ENCODE measurements at places on chromosomes 13 and 19.
A peak's percentile ranks its signal among the peaks of the same experiment; 100 is the strongest.

DNA sequence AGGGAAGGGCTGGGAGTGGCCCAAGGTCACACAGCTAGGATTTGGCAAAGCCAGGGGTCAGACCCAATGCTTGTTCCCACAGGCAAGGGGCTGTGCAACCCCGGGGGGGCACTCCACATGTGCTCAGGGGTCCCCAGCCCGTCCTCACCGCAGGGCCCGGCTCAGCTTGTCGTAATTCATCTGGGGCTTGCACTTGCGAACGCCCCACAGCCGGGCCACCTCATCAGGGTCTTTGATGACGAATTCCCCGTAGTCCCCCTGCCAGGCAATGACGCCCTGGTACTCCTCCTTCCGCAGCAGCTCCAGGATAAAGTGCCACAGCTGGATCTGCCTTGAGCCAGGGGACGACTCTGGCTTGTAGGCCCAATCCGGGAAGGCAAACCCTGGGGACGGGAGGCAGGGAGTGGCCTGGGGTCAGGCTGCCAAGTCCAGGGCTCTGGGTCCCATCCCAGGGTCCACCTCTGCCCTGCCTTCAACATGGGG lies 4.7 kb downstream of the ERF start:
- no peak for DNase-seq

GRCh38 chr13:46468570-46469463 lies 81.8 kb upstream of the RUBCNL start:
- no peak for DNase-seq

DNA sequence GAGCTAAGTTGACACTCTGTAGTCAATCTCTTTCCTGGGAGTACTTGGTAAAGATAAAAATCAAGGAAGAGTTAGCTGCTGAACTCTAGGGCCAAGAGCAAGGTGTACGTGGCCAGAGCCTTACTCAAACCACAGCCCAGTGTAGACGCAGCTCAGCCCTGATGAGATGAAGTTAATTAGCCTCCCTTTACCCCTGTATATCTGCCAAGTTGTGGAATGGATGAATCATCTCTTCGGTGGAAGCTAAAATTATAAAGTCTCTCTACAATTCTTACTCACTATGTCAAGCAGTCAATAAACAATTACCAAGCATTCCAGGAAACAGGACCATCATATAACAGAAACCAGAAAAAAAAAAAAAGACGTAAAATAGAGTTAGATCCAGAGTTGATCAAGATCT lies 146.9 kb upstream of the UFM1 start:
- DNase-seq, result no peak

DNA sequence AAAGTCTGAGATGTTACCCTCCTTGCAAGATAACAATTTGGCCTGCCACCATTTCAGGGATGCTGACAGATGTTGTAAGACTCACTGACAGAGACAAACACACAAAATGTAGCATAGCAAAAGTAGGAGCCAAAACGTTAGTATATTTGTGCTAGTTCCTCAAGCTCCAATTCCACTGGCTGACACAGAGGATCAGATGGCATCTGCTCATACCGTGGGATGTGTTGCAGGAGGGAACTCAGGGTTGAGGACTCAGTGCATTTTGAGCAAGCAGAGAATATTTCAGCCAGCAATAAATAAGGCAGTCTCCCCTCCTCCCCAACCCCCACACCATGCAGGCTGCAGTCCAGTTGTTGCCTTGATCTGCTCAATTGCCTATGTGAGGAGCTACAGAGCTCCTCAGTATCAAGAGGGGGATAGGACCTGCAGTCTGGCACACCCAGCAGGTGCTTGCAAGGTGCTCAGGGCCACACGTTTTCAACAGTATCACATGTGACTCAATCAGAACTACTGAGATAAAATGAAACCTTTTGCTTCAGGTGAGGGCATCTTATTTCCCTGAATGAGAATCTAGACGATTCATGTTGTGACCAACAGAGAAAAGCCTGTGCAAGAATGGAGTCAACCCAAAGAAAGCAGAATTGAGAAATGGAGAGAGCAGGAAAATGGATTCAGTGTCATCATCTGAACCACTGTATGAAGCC lies 23.6 kb upstream of the LRCH1 start:
- no peak for DNase-seq

- DNase-seq, result no peak
Measured at GRCh38 chr19:10516064-10516385, 1.2 kb downstream of the S1PR5 start.

GRCh38 chr13:96785986-96786385 lies 208.3 kb downstream of the OXGR1 start:
- no peak for DNase-seq

DNA sequence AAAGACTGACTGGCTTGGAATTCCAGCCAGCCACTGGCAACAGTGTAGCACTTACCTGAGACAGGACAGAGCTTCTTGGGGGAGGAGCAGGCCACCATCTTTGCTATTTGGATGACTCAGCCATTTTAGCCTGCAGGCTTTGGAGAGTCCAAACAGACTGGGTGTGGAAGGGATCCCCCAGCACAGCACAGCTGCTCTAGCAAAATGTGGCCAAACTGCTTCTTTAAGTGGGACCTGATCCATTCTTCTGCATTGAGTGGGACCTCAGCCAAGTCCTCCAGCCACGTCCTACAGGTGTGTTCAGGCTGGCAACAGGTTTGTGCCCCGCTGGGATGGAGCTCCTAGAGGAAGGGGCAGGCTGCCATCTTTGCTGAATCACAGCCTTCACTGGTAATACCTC lies 80.0 kb downstream of the NDFIP2 start:
- DNase-seq, result no peak

DNA sequence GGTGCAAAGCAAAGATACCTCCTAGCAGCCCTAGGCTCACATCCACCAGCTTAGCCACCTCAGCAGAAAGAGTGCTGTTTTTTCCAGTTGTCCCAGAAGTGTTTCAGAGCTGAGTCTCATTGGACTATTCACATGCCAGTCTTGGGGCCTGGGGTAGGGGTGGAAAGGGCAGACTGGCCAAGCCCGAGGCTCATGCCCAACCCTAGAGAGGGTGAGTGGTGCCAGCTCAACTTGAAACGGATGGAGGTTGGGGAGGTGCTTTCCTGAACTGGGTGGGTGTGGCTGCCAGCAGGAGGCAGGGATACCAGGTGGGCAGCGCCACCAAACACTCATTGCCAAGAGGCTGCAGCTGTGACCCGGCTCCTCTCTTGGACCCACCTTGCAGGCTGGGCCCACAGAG lies 116.9 kb downstream of the DPF1 start:
- DNase-seq, result no peak

- no peak for DNase-seq
Measured at GRCh38 chr13:102962430-102962829, 103.8 kb downstream of the SLC10A2 start.

- no peak for DNase-seq
Measured at GRCh38 chr13:40316301-40316700, 350.1 kb downstream of the FOXO1 start.

DNA sequence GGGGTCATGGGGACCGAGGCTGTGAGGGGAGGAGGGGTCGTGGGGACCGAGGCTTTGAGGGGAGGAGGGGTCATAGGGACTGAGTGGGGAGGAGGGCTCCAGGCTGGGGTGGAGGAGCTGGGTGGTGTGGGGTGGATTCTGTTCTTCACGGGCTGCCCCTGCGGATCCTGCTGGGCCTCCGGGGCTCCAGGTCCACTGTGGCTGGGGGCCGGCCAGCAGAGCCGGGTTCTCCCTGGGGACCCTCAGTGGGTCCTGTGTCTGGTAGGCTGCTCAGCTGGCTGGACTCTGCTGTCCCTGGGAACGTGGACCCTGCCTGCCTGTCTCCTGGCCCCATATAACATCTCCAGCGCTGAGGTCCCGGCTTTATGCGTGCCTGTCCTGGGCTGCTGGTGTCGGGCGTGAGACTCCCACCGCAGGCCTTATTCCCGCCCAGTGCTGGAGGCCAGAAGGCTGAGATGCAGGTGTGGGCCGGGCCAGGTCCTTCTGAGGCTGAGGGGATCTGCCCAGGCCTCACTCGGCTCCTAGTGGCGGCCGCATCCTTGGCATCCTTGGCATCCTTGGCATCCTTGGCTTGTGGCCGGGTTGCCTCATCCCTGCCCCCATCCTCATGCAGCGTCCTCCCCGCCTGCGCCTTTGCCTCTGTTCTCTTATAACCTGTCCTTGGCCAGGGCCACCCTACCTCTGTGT lies 19.8 kb upstream of the GNA15 start:
- no peak for DNase-seq

DNA sequence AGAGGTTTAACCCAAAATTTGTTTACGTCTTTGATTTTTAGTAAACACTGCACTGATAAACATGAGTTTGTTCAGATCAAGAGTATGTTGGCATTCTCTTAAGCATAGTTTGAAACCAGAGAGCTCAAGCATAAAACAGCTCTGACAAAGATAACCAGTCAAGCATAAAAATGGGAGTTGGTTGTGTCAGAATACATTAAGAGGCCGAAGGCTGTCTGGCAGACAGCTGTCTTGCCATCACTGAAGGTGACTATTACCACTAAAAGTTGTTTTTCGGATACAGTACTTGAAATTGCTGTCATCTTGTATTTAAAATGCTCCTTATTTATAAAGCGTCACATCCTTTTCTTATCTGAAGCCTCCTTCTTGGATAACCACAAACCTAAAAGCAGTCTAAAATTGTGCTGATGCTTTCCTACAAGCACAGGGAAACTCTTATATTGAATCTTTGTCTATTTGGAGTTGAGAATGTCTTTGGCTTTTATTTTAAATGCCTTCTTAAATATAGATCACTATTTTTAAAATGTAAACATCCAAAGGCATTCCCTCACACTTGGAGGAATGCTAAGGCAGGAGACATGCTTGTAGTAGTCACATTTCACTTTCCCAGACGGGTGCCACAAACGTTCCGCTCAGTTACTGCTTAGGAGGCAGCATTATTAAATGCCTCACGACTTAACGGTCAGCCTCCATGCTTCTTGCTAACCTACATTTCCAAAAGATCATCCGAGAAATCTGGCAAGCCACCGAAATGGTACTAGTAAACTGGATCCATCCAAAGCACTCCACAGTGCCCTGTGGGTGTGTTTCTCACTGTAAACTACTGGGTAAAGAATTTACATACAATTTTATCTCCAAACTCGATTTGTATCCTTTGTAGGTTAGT lies 1.5 kb downstream of the SMAD9 start:
- DNase-seq, result peak; percentile 5

- DNase-seq, result no peak
Measured at GRCh38 chr19:6706633-6706958, 13.9 kb downstream of the C3 start.

DNA sequence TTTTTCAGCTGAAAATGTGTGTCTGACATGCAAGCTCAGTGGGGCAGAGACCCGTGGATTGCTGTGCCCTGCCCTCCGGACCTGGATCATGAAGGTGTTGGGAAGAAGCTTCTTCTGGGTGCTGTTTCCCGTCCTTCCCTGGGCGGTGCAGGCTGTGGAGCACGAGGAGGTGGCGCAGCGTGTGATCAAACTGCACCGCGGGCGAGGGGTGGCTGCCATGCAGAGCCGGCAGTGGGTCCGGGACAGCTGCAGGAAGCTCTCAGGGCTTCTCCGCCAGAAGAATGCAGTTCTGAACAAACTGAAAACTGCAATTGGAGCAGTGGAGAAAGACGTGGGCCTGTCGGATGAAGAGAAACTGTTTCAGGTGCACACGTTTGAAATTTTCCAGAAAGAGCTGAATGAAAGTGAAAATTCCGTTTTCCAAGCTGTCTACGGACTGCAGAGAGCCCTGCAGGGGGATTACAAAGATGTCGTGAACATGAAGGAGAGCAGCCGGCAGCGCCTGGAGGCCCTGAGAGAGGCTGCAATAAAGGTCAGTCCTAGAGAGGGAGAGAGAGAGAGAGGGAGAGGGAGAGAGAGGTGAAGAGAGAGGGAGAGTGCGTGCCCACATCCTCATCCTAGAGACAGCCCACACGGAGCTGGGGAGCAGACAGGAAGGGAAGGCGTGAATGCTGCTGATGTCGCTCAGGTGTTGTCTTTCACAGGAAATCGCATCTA lies 5.1 kb upstream of the DCUN1D2 start:
- no peak for DNase-seq
